Calu3 (cell line): ENCODE measurements at places on chromosomes 6 and 20.

DNA sequence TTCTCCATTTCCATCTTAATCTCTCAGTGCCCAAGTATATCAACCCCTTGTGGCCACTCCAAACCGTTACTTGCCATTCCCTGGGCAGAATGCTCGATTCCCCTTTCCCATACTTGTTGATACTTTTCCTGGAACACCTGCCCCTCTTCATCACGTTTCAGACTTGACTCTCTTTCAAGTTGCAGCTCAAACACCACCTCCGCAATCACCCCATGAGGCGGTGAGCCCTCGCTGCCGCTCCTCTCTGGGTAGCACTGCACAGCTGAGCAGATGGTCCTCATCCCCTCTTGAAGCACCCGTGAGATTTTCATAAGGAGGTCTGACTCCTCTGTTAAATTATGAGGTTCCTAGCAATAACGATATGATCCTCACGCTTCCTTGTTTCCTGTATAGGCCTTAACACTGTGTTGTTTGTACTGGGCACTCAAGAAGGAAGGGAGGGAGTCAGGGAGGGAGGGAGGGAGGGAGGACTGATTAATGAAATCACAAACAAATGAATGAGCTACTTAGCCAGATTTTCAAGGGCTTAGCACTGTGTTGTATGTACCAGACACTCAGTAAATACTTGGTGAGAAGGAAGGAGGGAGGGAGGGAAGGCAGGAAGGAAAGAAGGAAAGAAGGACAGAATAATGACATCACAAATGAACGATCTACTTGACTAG, 8.0 kb upstream of the UQCC2 start:
- no peak for DNase-seq

DNA sequence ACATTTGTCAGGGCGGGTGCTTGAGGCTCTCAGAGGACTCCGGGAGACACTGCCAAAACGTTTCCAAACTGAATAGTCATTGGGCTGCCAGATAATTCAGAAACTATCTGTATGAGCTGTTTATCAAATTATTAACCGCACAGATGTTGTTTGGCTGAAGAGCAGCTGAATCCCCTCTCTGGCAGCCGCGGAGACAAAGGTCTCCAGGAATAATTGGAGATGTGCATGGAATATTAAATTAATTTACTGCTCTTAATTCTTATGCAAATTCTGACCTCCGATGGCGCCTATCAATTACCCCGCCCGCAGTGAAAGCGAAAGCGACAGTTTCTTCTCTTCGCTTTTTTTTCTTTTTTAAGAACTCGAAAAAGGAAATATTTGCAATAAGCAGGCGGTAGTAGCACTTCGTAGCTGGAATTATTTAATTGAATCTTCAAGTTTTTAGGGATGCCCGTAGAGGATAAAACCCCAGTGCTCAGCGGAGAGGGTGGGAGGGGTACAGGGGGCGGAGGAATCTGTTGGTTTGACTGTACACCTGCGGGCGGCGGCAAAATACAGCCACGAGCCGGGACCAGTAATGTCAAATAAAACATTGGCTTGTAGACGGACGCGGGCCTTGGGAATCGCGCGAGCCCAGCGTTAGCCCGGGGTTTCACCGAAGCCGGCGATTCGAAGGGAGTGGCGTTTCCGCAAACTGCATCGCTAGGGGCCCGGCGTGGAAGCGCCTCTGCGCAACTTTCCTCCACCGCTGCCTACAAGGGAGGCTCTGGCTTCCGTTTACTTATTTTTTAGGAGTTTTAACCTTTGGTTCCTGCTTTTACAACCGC, 6.2 kb downstream of the LINC00237 start:
- peak; percentile 6 for DNase-seq

GRCh38 chr20:10131732-10132345, 86.8 kb upstream of the SNAP25 start:
- no peak for DNase-seq

GRCh38 chr6:15244620-15245360, 1.1 kb upstream of the JARID2 start:
- peak; percentile 47 for DNase-seq

- DNase-seq: no peak
These were observed 33.5 kb upstream of the NEDD9 start for GRCh38 chr6:11265932-11266331.

DNA sequence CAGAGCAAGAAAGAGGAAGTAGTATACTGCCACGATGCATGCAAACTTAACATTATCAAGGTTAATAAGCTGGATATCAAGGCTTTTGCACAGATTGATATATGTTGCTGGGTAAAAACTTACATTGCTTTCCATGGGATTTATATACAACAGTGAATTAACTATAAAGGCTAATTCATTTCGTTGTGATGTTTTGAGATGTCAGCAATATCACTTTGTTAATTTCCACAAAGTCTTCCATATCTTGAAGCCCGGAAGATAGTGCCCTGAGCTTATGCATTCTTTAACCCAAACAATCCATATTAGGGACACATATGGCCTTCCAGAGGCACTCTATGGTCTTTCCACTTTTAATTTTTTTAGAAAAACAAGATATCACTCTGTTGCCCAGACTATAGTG, 603.5 kb downstream of the MAFB start:
- no peak for DNase-seq

DNA sequence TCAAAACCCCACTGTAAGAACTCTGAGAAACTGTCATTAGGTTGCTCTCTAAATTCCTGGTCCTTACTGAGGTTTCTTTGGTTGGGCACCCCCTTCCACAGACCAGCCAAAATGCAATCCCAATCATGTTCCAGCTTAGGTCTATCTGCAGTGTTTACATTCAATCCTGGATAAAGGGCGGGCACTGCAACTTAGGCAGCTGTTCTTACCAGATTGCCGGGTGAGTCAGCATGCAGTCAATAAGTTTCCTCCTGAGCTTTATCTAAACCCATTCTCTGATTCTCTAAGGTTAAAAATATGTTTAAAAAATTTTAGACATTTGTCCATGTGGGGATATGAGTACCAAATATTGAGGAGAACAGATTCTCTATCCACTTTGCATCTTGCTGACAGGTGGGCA, 197.8 kb downstream of the HAO1 start:
- DNase-seq: peak; percentile 26
